ENCODE measurements at places on chromosomes 11 and 22.

DNA sequence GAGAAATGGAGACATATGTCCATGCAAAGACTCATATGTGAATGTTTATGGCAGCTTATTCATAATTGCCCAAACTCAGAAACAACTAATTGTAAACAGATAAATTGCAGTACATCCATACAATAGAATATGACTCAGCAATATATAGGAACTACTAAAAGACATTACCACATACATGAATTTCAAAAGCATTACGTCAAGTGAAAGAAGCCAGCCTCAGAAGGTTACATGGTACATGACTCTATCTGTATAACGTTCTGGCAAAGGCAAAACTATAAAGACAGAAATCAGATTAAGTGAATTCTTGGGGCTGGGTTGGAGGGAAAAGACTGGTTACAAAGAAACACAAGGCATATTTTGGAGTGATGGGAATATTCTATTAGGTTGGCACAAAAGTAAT lies 7.2 kb downstream of the KCTD21 start:
- no peak for DNase-seq

- no peak for DNase-seq
Observed at GRCh38 chr22:43014316-43014868, 557 bp downstream of the PACSIN2 start.

GRCh38 chr22:30033137-30033536 lies 47.1 kb upstream of the HORMAD2 start:
- DNase-seq, result no peak

- no peak for DNase-seq
Observed at GRCh38 chr11:58654908-58655296, 32.4 kb downstream of the CNTF start.

GRCh38 chr22:20316217-20316843 lies 3.5 kb downstream of the DGCR6L start:
- DNase-seq, result no peak

DNA sequence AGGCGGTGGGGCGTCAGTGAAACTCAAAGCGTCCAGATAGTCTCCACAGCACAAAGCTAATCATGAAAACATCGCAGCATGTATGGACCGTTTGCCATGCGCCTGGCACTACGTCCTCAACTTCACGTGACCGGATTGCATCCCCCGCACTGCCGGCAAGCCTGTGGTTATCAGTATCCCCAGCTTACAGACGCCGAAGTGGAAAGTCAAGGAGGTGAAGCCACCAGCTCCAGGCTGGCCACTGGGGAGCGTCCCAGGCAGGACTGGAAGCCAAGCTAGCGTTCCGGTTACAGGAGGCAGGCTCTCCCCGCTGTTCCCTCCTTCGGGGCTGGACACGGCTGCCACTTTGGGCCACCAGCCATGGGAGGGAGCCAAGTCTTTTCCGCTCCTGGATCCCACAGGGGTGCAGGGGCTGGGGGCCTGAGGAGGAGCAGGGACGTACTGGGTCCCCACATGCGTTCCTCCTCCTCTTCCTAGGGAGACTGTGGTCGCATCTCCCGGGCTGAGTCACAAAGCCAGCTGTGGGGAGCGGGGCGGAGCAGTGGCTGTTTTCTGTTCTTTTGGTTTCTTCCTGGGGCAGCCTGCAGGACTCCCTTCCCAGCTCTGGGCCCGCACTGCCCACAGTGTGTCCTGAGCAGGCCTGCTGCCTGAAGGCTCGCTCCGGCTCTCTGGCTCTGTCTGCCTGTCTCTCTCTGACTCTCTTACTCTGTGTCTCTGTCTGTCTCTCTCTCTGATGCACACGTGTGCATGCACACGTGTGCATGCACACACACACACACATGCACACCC lies 4.3 kb upstream of the OSBPL5 start:
- DNase-seq, result no peak

Measured in cortex of kidney (tissue), 1 donor.